NCI-H510A (cell line): ENCODE measurements at places on chromosomes 11 and 22.

DNA sequence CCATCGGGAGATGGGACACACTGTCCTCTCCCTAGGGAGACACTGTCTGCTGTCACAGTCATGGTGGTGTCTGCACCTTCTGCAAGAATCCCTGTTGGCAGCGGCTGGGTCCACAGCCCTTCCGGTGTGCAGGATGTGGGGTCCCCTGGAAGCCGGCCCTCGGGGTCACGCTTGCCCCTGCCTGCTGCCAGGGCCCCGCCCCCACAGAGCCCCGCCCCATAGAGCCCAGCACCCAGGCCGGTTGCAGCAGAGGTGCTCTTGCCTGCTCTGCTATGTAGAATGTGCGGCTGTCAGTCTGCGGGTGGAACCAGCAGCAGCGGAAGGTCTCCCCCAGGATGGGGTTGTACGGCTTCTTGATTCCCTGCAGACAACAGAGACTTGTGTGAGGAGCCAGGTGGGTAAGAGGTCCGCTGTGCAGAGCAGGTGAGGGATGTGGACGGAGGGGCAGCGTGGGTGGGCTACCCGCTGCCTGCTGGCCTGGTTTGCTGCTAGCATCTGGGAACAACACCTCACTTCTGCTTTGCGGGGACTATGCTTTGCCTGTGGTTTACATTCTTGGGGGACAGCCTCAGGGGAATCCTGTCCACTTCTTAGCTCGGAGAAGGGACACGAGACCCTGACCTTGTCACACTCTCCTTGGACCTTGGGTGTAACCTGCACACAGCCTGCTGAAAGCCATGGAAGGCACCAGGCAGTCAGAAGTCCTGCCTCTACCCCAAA, 44.9 kb upstream of the CARS1 start:
- DNase-seq, result no peak

DNA sequence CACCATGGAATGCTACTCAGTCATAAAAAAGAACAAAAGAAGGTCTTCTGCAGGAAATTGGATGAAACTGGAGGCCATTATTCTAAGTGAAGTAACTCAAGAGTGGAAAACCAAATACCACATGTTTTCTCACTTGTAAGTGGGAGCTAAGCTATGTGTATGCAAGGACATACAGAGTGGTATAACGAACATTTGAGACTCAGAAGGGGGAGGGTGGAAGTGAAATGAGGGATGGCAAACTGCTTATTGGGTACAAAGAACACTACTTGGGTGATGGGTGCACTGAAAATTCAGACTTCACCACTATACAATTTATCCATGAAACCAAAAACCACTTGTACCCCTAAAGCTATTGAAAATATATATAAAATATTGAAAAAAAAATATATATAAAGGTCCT, 13.4 kb upstream of the CAT start:
- DNase-seq, result no peak

- DNase-seq, result no peak
Observed at GRCh38 chr22:28406246-28406645, 273.4 kb downstream of the TTC28 start.

DNA sequence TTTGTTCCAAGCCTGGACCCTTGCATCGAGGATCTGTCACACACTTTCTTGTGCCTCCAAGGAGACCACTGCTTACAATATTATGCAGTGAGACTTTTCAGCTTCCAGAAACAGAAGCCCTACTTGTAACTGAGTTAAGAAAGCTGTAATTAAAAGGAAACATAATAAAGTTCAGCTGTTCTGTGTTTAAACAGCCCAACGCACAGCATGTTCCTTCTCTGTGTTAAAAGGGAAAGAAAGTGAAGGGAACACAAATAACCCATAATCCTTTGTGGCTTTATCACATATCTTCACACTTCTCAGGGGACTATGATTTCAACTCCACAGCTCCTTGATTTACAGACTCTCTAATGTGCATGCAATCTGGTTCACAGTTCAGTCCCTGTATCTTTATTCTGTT, 200.3 kb upstream of the MTNR1B start:
- DNase-seq, result no peak

- DNase-seq, result no peak
Observed at GRCh38 chr11:86957976-86958646, 2.9 kb upstream of the FZD4 start.

DNA sequence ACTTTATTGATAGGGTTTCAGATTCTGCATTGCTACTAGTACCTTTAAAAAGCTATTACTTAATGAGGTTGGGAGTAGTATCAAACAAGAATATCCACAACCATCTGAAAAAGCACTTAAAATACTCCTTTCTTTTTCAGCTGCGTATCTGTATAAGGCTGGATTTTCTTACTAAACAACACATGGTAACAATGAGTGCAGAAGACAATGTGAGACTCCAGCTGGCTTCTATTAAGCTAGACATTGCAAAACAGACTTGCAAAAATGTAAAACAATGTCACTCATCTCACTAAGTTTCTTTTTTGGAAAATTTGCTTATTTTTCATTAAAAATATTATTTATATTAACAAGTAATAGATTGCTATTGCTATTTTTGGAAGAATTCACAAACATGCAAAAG, 132.6 kb downstream of the WNT11 start:
- no peak for DNase-seq

DNA sequence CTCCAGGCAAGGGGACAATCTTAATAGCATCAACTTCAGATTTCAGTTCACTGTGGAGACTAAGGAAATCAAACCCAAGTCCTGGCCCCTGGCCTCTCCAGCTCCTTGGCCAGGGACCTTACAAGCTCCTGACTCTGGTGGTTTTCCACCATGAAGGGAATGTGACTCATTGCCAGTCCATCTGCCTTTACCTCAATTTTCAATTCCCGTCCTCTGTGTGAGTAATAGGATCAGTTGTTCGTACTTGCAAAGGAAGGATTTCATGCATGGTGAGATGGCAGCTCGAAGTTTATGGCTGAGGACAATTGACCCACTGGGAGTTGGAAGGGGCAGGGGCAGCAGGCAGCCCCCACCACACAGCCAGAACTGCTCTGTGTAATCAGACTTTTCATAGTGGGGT, 42.5 kb downstream of the INSC start:
- DNase-seq, result no peak

DNA sequence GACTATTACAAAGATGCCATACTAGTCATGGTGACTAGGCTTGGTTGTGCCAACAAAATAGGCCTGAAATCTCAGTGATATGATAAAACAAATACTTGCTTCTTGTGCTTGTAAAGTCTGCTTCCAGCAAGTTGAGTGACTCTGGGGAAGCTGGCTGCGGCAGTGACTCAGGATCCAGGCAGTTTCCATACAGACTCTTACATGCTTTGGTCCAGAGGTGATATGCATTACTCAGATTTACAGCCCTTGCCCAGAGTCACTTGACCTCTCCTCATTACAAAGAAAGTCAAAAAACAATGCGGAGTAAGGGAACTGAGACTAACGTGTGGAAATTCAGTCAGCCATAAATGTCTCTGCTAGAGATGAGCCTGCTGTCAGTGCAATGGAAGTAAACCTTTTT, 387.5 kb downstream of the KCNA4 start:
- no peak for DNase-seq

- no peak for DNase-seq
Observed at GRCh38 chr11:104798789-104799188, 99.5 kb downstream of the CASP12 start.

GRCh38 chr22:29475550-29475949, 4.5 kb upstream of the NEFH start:
- no peak for DNase-seq

- no peak for DNase-seq
Observed at GRCh38 chr11:134261626-134262488, 8.5 kb downstream of the ACAD8 start.

GRCh38 chr22:35961480-35962295, 66.9 kb downstream of the RBFOX2 start:
- DNase-seq, result peak; percentile 11

- no peak for DNase-seq
Observed at GRCh38 chr11:110901441-110901840, 189.2 kb upstream of the ARHGAP20 start.

DNA sequence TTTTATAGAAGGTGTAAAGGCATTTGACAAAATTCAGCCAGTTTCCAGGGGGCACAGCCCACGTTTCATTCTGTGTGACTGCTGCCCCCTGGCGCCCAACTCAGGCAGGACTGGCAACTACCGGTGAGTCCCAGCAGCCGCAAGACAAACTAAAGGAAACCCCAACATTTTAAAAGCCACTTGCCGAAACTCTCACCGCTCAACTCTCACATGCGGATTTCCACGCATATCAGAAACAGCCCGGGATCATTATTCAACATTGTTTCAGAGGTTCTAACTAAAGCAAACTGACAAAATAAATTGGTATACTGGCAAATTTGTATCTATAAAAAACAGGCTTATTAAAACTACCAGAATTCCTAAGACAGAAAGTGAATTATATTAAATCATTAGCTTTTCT, 48.2 kb downstream of the MORC2 start:
- no peak for DNase-seq

- DNase-seq, result no peak
Observed at GRCh38 chr11:23543651-23544222, 683.5 kb upstream of the CCDC179 start.

GRCh38 chr22:36935313-36935610, 21.8 kb downstream of the CSF2RB start:
- DNase-seq, result no peak

- DNase-seq, result no peak
Observed at GRCh38 chr11:44978274-44978960, 27.7 kb upstream of the TP53I11 start.

DNA sequence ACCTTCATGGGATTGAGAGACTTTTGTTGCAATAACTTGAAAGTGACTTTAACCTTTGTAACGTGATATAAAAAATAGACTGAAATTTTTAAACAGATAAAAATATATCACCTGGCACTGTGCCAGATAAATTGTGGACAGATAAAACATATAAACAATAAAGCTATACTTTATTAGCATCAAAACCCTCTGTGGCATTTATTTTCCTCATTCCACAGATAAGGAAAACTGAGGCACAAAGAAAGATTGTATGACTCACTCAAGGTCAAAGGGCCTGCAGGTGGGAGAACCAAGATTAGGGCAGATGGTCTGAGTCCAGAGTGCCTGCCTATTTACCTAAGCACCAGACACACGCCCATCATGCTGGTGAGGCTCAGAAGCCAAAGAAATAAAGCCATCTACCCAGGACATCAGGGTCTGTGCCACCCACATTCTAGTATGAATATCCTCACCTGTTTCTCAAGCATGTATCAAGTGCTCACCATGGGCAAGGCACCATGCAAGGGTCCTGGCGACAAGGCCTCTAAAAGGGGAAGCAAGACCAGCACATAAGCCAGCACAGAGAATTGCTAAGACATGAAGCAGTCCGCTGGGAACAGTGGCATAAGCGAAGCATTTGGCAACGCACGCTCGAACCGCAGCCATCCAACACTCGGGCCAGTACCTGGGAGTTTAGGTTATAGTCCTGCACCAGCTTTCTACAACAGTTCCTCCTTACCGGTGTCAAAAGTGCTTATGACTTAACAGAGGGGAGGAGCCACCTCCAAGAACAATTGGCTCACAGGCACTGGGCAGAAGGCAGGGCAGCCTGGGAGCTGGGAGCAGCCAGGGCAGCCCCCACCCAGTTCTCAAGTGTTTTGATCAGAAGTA, 17.6 kb downstream of the MYH9 start:
- DNase-seq, result peak; percentile 67

DNA sequence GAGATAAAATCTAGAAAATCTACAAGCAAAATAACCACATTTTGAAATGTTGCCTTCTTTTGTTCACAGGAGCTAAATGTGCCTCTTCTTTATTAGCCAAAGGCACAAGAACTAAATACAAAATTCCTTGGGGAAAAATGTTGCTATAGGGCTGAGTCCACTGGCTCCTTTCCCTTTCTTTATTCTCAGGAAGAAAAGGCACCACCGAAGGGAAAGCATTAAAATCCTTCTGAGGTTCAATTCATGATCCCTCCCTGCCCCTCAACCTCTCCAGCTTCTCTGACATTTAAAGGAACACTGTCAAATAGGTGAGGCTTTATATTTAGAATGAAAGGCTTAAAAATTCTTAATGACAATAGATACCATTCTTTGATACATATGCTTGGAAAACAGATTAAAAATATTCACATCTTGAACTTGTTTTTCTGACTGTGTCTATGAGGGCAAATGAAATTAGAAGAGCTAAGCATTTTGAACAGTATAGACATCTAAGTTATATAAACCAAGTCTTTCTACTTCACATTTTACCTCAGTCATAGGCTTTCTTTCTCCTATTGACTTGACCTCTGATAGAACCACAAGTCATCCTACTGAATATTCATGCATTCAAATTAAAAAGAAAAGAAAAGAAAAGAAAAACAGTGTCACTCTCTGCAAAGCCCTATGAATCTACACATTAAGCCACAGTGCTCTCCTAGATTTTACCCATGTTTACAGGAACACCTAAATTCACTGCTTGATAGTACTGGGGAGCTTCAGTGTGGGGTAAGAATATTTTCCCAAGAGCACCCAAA, 148.2 kb downstream of the MAML2 start:
- no peak for DNase-seq

DNA sequence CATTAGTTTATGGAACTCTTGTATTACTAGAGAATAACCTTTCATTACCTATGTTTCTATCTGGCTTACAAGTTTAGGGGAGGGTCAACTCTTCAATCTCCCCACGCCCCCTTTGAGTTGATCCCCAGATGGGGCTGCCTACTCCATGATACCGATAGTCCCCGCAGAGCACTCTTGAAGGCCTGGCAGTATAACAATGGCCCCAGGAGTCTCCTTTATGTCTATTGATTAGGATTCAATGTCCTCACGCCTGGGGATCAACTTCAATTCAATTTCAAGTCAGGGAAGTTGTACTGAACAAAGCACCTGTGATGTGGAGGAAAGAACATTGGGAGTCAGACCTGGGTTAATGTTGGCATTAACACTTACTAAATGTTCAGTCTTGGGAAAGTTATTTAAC, 520.2 kb downstream of the METTL15 start:
- no peak for DNase-seq

DNA sequence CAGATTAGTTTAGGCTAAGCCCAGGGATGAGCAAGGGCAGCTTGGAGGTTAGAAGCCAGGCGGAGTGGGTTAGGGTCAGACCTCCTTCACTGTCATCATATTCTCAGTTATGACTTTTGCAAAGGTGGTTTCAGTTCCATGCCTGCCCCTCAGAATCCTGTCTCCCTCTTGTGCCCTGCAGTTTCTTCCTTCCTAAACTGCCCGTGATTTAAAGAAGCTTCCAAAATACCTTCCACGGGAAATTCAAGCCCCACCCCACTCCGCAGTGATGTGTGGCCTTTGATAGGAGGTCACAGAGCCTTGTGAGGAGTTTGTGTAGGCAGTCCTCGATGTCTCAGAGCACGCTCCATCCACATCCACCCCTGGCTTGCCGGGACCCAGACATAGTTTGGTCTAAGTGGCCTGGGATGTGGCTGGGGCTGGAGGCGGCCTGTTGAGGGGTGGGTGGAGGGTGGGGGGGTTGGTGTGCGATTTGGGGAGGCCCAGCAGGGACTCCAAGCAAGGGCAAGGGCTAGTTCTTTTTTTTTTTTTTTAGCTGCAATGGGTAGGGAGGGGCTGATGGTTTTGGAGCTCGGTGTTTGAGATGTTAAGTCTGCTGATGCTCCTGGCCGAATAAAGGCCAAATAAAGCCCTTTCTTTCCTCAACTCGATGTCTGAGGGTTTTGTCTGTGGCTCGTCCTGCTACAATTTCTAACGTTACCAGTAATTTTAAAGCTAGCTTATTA, 1.6 kb upstream of the IFITM1 start:
- no peak for DNase-seq

- no peak for DNase-seq
Observed at GRCh38 chr11:94727819-94728218, 40.3 kb upstream of the AMOTL1 start.
